ENCODE measurements at places on chromosomes 7 and 10. TPM values are rescaled to one million over a fixed set of nuclear protein-coding genes. Genes with fewer than 3 reads are reported as not detected.

The MYOZ1 gene
- 0.17 TPM for total RNA-seq

The NOS3 gene
- total RNA-seq, result 0.50 TPM

The GIMAP6 gene
- total RNA-seq, result under 0.01 TPM

The SMO gene
- 12.6 TPM for total RNA-seq

- peak; percentile 55 for DNase-seq
Measured at GRCh38 chr10:12194752-12195271, 879 bp downstream of the NUDT5 start.

GRCh38 chr7:130950054-130950453 is 216.0 kb upstream of the KLF14 start:
- no peak for DNase-seq

DNA sequence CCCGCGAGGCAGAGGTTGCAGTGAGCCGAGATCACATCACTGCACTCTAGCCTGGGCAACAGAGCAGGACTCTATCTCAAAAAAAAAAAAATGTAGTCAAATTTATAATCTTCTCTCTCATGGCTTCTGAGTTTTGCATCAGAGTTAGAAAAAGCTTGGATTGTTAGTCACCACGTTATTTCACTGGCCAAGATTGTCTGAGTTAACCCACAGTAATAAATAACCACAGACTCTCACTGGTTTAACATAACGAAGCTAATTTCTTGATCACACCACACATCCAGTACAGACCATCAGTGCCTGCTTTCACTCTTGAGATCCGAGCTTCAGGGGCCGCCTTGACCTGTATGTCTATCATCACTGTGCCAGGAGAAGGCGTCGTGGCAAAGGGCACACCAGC is 116.8 kb upstream of the JCAD start:
- DNase-seq, result peak; percentile 84

GRCh38 chr10:127755753-127756152 is 18.8 kb downstream of the FOXI2 start:
- DNase-seq, result no peak
